ENCODE measurements at places on chromosomes 2 and 18. TPM values are rescaled to one million over a fixed set of nuclear protein-coding genes. Genes with fewer than 3 reads are reported as not detected.

DNA sequence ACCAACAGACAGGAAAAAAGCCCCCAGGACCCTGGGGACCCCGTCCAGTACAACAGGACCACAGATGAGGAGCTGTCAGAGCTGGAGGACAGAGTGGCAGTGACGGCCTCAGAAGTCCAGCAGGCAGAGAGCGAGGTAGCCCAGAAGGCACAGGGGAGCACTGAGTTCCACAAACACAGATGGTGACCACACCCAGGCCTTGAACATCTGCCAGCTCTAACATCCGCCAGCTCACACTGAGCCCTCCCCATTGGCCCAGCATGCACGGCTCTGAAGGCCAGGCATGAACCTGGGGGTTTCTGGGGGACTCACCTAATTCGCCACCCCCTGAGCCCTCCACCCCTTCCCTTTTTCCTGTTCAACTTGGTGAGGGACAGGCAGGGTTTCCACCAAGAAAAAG lies 25.6 kb upstream of the PRLH start:
- peak; percentile 64 for DNase-seq

GRCh38 chr2:118748245-118748885 lies 99.1 kb downstream of the EN1 start:
- DNase-seq, result no peak

GRCh38 chr2:37782155-37782673 lies 110.8 kb upstream of the CDC42EP3 start:
- DNase-seq, result no peak

DNA sequence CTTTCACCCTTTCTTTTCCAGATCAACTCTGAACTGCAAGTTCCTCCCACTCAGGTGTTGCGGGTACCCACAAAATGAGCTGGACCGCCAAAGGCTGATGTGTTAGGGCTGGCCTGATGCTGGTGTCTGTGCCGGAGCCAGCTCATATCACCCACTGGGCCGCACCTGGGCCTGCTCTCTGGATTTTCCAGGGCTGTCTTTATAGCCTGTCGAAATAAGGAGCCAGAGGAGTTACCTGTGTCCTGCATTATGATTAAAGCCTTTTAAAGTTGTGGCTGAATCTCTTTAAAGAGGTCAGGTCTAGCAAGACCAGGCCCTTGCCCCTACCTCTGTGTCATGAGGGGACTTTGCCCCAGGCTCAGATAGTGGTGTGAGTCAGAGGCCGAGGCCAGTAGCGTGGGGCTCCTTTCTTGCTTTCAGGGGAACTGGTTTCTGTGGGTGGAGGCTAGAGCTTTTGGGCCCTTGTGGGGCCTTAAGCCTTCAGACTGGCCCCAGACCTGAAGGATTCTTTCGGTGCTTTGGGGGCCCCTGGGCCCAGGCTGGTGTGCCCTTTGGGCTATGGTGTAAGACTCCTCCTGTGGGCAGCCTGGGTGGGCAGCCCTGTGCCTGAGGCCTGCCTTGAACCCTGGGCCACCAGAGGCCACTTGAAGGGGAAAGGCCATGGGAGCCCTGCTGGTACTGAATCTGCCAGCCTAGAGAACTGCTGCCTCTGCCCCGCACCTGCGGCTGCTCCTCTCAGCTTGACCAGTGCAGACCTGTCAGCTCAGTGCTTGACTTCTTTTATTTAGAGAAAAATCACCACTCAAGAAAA lies 21.3 kb downstream of the OTOF start:
- DNase-seq, result no peak

- DNase-seq, result no peak
Measured at GRCh38 chr2:156211318-156211717, 121.2 kb downstream of the NR4A2 start.

- no peak for DNase-seq
Measured at GRCh38 chr2:30270166-30270565, 38.8 kb downstream of the LBH start.

- peak; percentile 48 for DNase-seq
Measured at GRCh38 chr2:69184224-69184623, 171.2 kb downstream of the ANTXR1 start.

GRCh38 chr2:195898505-195899191 lies 170.0 kb downstream of the DNAH7 start:
- DNase-seq, result peak; percentile 94

GRCh38 chr18:69658685-69659084 lies 258.0 kb downstream of the DOK6 start:
- DNase-seq, result no peak

GRCh38 chr2:221235941-221236340 lies 336.2 kb downstream of the EPHA4 start:
- no peak for DNase-seq

GRCh38 chr2:156901373-156902031 lies 356.0 kb upstream of the GALNT5 start:
- no peak for DNase-seq

GRCh38 chr2:231391981-231392380 lies 3.5 kb upstream of the B3GNT7 start:
- DNase-seq, result no peak

GRCh38 chr2:28071221-28071620 lies 180.7 kb downstream of the BABAM2 start:
- DNase-seq, result no peak

GRCh38 chr2:202815548-202816360 lies 55.8 kb downstream of the ICA1L start:
- DNase-seq, result no peak

GRCh38 chr18:48028696-48029095 lies 98.2 kb upstream of the SMAD2 start:
- DNase-seq, result no peak

Gene TFPI
- 247 TPM for total RNA-seq

Gene VSNL1
- 1.9 TPM for total RNA-seq

Gene FKBP7
- 53.3 TPM for total RNA-seq

Gene C18orf63
- total RNA-seq, result 0.14 TPM

Gene MATN3
- 2.9 TPM for total RNA-seq

Gene CSRNP3
- 2.5 TPM for total RNA-seq

Gene TRPM8
- total RNA-seq, result 0.03 TPM

Gene MARCHF4
- total RNA-seq, result 0.34 TPM

All from lung (tissue), 17 donors.